ENCODE measurements at places on chromosomes 11 and 22.

DNA sequence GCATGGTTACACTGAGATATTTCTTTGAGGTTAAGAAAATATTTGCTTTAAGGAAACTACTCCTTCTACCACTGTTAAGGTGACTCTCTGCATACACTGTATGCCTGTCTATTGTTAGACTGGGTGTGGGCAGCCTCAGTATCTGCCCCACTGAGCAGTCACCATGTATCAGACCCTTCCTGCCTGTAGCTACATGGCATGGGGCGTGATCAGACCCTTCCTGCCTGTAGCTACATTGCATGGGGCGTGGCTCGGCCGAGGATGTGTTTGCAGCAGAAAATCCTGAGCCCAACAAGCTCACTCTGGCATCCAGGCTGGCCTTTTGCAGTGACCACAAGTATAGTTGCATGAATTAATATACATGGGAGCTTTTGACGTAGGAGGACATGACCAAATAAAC lies 669.4 kb downstream of the OPCML start:
- DNase-seq: no peak

GRCh38 chr11:108984523-108984922 lies 319.7 kb downstream of the DDX10 start:
- DNase-seq: no peak

GRCh38 chr11:79744941-79745340 lies 304.1 kb upstream of the TENM4 start:
- DNase-seq: no peak

DNA sequence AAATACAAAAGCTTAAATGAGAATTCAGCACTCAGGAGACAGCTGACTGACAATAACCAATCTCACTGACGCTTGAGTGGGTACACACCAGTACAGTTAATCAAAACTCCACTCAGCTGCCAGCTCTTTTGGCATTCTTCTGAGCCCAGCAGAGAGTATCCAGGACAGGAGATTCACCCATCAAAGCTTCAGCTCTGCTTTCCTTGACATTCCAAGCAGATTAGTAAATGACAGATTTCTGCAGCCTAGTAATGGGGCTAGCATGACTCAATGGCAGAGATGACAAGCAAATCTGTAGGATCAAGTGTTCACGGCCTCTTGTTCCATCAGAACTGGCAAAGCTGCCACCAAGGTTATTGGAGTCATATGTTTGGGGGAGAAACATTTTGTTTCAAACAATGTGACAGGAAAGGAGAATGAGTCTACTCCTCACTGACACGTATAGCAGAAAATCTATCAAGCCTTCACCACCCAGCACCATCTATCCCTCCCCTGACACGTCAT lies 420.0 kb downstream of the DYNC2H1 start:
- DNase-seq: no peak

- DNase-seq: no peak
Measured at GRCh38 chr11:23749762-23750430, 747.0 kb upstream of the LUZP2 start.

- DNase-seq: peak; percentile 95
Measured at GRCh38 chr22:27668828-27669797, 132.4 kb downstream of the MN1 start.

DNA sequence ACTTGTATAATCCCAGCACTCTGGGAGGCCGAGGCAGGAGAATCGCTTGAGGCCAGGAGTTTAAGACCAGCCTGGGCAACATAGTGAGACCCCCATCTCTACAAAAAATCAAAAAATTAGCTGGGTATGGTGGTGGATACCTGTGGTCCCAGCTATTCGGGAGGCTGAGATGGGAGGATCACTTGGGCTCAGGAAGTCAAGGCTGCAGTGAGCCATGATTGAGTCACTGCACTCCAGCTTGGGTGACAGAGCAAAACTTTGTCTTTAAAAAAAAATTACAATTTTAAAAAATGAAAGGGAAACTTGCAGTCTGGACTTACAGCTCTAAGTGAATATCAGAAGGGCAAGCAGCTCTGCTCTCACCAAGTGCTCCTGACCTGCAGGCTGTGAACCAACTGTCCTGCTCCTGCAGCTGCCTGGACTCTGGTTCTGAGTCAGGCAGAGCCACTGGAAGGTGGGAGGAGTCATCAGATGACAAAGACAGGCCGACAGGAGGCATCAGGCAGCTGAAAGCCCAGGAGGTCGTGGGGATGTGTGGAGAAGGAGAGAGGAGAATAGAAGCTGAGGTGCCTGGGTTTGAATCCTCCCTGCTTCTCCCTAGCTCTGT lies 9.6 kb downstream of the SMTNL1 start:
- DNase-seq: peak; percentile 44

- no peak for DNase-seq
Measured at GRCh38 chr11:105720096-105720495, 110.2 kb downstream of the GRIA4 start.

DNA sequence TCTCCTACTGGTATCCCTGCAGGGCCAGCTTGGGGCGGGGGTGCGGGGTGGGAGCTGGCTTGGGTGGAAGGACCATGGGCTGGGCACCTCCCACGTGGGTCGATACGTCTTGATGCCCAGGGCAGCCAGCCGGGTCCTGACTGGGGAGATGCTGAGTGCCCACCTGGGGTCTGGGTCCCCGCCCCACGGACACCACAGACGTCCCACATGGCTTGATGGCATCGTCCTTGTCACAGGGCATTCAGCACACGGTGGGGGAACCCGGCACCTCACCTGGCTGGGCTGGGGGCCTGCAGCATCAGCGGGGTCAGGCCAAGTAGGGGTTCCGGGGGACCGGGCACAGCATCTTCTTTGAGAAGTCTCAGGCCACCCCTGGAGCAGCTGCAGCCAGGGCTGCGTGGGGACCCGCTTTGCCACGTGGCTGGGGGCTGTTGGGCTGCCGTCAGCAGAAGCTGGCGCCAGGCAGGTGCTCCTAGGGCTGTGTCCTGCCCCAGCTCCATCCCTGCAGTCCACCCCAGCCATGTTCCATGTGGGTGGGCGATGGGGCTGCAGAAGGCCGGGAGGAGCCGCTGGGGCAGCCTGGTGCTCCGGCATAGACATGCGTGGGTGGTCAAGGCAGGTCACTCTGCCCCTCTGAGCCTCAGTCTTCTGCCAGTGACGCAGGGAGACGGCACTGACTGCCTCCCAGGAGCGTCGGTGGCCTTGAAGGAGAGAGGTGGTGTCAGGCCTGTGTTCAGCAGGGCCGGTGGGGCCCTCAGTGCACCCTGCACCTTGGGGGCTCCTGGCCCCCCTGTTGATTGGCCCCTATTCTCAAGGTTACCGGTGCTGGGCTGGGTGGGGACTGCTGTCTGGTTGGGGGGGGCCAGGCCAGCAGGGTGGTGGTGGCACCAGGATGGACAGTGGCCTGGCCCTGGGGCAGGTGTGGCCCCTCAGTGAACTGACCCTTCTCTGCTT lies 8.4 kb downstream of the SELENOO start:
- DNase-seq: no peak

DNA sequence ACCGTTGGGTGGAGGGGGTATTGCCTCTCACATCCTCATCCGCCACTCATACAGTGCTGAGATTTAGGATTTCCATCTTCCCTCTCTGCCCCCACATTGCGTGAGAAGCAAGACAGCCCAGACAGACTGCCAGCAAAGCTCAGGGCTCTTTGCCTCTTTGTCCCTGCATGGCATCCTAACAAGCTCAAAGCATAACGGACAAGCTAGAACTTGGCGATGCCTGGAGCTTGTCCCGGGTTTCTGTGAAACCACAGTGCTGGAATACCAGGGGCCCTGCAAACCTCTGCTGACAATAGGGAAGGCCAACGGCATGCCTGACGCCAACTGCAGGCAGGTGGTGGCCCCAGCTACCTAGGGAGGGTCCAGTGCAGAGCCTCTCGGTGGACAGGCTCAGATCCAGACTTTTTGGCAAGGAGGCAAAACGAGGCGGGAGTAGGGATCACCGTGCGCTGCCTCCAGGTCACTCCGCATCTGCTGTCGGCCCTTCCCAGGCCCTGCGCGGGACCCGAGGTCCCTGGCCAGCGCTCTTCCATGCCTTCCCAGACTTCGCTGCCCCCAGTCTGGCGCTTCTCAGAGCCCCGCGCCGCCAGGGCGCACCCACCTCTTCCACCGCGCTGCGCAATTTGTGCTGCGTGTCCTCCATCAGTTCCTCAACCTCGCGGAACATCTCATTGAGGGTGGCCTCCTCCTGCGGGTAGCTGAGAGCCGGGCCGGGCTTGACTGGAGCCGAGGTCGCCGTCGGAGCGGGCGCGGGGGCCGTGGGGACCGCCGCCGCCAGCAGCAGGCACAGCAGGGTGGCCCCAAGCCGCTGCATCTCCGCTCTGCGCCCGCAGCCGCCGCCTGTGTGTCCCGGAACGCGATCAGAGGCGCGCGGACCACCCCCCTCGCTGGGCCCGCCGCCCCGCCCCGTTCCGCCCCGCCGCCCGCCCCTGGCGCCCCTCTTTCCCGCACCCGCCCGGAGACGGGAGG lies at the start of gene DKK3:
TSS of gene DKK3 (minus strand) at position 858 of the 969 bp plus-strand sequence. CDS start at position 814, 44 bp downstream.
- no peak for DNase-seq

- DNase-seq: no peak
Measured at GRCh38 chr11:93831343-93832127, 18.9 kb downstream of the VSTM5 start.

DNA sequence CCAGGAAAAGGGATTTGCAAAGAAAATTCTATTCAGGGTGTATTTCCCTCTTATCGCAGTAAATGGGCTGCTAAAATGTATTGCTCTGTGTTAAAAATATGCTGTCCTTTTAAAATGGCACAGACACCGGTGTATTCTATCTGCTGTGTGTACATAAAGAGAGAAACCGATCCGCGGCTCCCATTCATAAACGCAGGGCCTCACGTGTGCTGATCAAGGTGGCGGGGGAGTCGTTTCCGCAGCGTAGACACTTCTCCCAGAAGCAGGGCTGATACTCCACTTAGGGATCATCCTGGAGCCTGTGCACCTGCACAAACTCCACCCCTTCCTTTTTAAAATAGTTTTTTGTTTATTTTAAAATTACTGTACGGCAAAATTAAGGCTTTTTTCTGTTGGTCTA lies 26.1 kb upstream of the IGSF9B start:
- DNase-seq: no peak

- DNase-seq: no peak
Measured at GRCh38 chr11:76307396-76307795, 73.5 kb downstream of the THAP12 start.

- DNase-seq: no peak
Measured at GRCh38 chr11:85831050-85831449, 20.1 kb upstream of the SYTL2 start.

GRCh38 chr11:62865635-62866034 lies 15.1 kb upstream of the SLC3A2 start:
- peak; percentile 12 for DNase-seq

GRCh38 chr11:33044285-33044756 lies 4.9 kb downstream of the TCP11L1 start:
- no peak for DNase-seq

DNA sequence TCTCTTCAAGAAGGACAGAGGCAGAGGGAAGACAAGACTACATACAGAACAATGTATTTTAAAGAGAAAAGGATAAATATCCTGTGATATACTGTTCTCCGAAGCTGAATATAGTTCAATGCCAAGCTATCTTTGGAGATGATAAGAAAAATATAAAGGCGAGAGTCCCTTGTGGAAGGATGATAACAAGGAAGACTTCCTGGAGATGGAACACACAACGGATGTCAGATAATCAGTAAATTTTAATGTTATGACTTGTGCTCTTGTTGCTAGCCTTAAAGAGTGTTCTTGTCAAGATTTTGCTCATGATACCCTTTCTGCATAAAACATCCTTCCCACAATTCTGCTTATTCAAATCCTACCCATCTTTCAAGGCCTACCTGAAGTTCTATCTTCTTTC lies 6.8 kb upstream of the CTR9 start:
- no peak for DNase-seq

DNA sequence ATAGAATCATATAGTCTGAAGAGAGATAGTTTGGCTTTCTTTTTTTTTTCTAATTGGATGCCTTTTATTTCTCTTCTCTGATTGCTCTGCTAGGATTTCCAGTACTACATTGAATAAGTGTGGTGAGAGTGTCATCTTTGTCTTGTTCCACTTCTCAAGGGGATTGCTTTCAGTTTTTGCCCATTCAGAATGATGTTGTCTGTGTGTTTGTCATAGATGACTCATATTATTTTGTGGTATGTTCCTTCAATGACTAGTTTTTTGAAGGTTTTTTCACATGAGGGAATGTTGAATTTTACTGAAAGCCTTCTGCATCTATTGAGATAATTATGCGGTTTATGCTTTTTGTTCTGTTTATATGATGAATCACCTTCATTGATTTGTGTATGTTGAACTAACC lies 10.4 kb upstream of the OR4P4 start:
- DNase-seq: no peak

DNA sequence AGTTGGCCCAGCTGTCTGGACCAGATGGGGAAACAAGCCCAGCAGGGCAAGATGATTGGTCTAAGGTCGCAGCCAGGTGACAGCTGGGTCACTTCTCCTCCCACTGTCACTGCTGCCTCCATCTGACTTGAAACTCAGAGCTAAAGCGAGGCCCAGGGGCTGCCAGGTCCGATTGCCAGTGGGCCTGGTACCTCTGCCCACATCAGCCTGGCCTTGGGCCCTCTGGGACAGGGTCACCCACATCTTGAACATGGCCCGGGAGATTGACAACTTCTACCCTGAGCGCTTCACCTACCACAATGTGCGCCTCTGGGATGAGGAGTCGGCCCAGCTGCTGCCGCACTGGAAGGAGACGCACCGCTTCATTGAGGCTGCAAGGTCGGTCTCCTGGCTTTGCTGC lies 5.8 kb downstream of the SSH3 start:
- no peak for DNase-seq

GRCh38 chr11:123381817-123382554 lies 48.1 kb upstream of the GRAMD1B start:
- DNase-seq: no peak

- peak; percentile 92 for DNase-seq
Measured at GRCh38 chr11:68370211-68371111, 58.1 kb downstream of the LRP5 start.

GRCh38 chr11:109993786-109994185 lies 99.4 kb upstream of the ZC3H12C start:
- no peak for DNase-seq

DNA sequence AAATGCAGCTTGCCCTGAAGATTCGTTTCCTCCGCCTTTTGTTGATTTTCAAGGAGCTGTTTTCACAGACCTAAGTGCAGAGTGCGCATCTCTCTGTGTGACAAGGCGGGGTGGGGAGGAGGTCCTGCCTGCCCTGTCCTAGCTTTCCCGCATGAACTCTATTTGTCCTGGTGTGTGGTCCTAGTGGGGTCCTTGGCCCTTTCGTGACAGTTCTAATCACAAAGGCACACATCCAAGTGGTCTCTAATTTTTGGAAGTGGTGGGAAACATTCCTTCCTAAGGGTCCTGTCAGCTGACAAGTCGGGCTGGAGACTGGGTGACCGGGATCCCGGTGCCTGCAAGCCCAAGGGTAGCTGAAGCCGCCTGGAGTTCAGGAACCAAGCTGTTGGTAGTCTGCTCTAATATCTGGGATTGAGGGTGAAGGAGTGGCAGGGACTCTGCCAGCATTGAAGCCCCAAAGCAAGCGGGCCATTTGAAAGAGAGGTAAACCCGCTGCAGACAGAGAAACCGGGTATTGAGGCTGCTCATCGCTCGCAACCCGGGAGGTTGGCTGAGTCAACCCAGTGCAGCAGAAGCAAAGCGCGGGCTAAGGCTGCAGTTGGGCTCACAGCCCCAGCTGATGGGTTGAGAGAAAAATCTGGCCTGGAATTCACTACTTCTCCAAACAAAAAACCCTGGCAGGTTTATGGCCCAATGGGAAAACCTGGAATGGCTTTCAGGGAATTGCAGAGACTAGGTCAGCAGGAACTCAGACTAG lies 28.1 kb upstream of the FBXO3 start:
- DNase-seq: peak; percentile 17

GRCh38 chr11:116607027-116607426 lies 165.8 kb downstream of the BUD13 start:
- no peak for DNase-seq

- no peak for DNase-seq
Measured at GRCh38 chr22:42608136-42608822, 6.4 kb downstream of the POLDIP3 start.
